Stimulated activated CD8-positive, alpha-beta memory T cell treated with anti-CD3 and anti-CD28 coated beads, Interleukin-4, amount 100 ng/mL, for 48 hours (primary cell): ENCODE measurements at places on chromosomes 16 and 17.

GRCh38 chr17:71959154-71959553 is 161.7 kb upstream of the SOX9 start:
- DNase-seq, result no peak

GRCh38 chr16:59205403-59205802 is 471.3 kb upstream of the GOT2 start:
- no peak for DNase-seq

DNA sequence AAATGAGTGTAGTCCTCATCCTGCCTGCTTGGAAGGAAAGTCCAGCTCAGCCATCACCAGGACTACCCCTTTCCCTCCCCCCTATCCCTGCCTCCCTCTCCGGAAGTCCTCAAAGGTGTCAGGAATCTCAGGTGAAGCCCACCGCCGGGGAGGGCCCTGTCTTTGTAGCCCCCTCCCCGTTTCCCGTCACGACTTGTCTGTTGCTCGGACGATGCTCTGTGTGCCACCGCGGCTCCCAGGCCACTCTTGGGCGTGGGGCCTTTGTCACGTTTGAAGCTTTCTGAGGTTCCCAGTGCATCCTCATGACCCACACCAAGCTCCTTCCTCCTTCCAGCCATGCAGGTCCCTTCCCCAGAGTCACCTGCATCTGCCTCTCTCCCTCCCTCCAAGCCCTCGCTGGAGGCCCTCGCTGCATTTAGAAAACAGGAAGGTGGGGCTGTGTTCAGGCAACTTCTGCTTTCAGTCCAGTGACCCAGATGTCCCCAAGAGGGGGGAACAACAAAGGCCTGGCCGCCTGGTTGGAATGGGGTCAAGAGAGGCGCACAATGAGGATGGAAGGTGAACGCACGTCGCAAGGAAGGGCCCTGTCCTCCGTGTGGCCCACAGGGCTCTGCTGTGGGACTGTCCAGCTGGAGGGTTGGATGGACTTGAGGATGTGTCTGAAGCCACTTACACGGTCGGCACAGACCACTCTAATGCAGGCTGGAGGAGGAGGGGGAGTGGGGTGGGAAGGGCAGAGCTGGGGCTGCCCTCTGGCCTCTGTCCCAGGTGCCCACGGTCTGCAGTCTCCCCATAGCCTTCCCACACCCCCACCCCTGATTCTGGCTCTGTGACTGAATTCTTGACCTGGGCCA is 59.9 kb downstream of the OR1D5 start:
- DNase-seq, result no peak

GRCh38 chr16:47069841-47070584 is 73.7 kb downstream of the NETO2 start:
- no peak for DNase-seq

DNA sequence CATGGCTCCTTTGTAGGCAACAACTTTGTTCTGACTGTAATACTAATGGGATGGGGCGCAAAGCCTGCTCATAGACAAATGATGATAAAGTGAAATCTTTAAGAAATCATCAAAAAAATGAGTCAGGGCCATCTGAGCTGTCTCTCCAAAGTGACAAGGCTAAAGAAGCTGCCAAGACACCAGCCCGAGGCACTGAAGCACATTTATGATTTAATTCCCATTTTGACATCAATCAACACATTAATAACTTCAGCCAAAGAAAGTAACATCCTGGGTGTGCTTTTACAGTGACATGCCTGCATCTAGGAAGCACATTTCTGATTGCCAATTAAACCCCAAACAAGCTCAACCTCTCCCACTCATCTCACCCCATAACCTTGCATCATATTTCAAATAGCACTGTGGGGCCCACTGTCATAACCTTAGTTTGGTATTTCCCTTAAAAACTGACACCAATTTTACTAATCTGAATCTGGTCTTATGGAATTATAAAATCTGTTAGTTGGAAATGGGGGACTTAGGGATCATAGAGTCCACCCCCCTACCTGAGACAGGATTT is 676.6 kb downstream of the TOX3 start:
- no peak for DNase-seq

DNA sequence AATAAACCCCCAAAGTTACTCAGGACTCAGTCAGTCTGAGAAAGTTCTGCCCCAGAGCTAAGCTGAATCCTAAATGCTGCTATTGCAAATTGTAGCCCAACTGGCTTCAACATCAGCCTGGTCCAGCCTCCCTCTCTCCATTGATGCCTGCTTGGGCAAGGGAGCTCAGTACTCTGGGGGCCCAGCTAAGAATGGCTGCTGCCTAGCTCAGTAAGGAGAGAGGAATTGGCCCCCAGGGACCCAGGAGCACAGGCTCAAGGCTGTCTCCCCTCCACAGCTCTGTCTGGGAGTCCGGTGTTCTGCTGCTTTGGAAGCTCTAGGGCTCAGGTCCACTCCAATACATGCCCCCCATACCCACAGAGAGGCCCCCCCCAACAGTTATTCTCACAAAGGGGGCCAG is 1.6 kb downstream of the UNC119 start:
- DNase-seq, result no peak

DNA sequence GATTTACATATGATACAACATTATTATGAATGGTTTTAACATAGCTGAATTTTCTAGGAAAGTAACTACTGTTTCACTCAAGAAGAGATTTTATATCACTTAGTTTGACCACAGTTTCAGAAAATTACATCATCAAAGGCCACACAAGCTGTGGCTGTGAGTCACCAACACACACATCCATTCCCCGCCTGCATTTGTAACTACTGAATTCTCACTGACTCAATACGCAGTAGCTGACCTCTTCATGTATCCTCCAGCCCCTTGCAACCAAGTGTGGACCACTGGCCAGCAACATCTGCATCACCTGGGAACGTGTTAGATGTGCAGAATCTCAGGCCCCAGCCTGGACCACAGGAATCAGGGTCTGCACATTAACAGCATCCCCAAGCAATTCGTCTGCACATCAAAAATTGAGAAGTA is 197.6 kb downstream of the XYLT1 start:
- DNase-seq, result peak; percentile 49
